ENCODE measurements at places on chromosomes 6 and 20.

DNA sequence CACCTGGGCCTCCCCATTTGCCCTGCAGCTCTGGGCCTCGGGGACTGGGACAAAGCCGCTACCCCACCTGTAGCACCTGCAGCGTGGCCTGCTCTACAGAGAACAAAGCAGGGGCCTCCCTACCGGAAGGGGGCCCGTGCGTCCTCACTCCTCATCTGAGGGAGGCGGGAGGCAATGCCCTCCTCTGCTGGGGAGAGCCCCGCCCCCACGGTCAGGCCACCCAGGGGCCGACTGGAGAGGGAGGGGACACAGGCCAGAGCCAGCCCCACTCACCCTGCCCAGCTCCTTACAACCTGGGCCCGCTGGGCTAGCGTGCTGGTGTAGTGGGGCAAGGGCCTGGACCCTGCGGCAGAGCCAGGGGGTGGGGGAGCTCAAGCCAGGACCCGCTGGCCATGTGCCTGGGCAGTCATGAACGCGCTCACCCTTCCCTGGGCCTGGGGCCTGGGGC lies 8.0 kb downstream of the LAMA5 start:
- DNase-seq = no peak

DNA sequence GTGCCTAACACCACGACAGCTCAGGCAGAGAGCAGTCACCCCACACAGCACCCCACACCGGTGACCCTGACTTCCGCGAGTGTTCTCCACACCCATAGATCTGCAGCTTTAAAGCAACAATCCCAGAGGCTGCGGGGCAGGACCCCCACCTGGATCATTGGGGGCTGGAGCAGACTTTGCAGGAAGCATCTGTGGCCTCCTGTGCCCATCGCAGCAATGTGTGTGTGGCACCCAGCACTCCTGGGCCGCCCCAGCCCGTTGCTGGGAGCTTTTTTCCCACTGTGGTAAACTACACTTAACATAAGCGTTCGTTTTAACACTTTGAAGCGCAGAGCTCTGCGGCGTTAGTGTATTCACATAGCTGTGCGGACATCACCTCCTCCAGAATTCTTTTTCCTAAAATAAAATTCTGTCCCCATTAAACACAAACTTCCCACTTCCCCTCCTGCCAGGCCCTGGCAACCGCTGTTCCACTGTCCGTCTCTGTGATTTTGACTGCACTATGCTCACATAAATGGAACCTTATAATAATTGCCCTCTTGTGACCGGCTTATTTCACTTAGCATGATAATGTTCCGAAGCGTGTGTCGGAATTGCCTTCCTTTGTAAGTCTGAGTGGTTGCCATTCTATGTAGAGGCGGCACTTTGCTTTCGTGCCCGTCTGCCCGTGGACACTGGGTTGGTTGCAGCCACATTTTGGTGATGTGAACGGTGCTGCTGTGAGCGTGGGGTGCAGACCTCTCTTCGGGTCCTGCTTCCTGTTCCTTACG lies 382.5 kb downstream of the CDH4 start:
- DNase-seq = no peak

GRCh38 chr6:15101130-15101529 lies 144.7 kb upstream of the JARID2 start:
- no peak for DNase-seq

DNA sequence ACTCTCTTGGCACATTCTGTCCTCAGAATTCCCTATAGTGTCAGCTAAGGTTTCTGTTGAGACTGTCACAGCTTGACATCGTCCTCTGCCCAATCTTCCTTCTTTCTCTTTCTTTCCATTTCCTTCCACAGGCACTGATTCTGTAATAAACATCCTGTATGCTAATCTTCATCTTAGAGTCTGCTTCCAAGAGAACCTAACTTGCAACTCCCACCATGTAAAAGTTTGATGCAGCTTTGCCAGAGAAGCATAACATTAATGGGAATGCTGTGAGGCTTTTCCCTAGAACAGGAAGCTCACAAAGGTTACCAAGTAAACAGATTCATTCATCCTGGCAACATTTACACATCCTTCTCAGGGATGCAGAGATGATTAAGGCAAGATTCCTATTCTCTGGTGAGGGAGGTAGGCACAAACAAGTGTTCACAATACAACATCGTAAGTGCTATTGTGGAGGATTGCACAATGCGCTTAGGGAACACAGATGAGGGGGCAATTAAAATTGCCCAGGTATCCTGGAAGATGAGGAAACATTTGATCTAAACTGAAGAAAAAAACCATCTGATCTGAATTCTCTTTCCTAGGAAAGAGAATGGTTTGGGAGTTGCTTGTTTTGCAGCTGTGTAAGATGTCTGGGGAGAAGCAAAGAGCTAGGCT lies 74.7 kb downstream of the GRM1 start:
- no peak for DNase-seq

DNA sequence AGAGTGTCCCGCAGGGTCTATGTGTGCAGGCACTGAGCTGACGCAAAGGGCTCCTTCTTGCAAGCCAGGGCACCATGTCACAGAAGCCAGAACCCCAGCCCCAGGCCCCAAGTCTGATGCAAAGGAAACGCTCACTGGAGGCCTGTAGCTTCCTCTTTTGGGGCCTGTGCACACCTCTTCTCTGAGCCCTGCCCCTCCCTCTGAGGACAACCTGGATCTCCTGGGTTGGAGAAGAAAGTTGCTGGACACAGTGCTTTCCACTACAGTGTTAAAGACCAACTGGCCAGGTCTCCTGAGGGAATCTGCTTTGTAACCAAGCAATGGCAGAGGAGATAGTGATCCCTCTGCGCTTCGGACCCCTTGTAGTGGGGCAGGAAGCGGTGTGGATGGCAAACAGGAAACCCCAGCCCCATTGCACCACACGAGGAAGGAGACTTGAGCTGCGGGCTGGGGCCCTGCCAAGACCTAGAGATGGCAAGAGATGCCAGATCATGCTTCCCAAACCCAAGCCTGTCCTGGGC lies 90.0 kb downstream of the PRND start:
- no peak for DNase-seq

DNA sequence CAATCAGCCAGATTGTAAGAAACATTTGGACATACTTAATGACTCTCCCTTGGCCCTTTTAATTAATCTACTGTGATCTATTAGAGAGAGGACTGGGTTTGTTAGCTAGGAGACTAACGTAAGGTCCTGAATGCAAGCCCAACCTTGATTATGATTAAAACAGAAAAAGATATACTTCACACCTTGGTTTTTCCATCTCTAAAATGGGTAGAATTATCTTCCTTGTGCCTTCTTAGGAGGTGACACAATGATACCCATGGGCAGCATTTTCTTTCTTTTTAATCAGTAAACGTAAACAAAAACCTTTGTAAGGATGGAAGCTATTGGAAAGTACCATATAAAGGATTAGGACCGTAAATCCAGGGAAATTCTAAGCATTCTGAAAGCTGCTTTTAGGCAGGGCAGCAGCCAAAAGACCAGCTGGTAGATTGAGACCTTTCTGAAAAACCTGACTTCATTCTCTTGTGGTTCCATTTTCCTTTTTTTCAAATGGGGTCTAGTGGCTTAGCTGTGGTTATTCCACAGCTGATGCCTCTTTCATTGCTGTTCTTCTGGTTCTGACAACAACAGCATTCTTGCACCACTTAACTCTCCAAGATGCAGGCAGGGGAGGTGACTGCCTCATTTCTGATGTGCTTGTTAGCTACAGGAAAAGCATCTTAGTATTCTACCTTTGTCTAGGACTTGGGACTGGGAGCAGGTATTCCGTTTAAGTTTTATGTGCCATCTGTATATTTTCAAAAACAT lies 27.4 kb downstream of the RREB1 start:
- DNase-seq = no peak

- DNase-seq = no peak
Observed at GRCh38 chr6:44701038-44701636, 313.6 kb downstream of the CDC5L start.

All from stimulated activated CD4-positive, alpha-beta T cell treated with anti-CD3 and anti-CD28 coated beads, Interleukin-2, amount 100 ng/mL, for 48 hours (primary cell).